ENCODE measurements at places on chromosomes 6 and 20.

- no peak for DNase-seq
Observed at GRCh38 chr6:210778-211374, 81.4 kb upstream of the DUSP22 start.

DNA sequence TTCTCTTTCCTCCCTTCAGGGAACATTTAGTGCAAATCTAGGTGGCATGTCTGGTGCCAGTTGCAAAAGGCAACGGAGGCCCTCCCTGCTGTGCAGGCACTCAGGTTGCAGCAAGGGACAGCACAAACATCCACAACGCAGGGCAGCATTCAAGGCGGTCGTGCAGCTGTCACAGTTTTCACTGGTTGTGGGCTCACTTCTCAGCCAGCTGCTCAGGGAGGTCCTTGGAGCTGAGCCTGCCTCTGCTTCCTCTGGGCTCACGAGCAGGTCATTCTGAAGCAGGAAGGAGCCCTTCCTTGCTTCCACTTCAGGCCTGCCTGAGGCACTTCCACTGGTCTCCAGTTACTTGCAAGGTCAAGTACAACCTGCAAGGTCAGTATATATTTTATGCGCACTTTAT is 3.8 kb upstream of the NPEPL1 start:
- DNase-seq: peak; percentile 2

- DNase-seq: no peak
Observed at GRCh38 chr6:32369660-32370059, 2.0 kb downstream of the TSBP1 start.

GRCh38 chr20:1895674-1896483 is 672 bp downstream of the SIRPA start:
- DNase-seq: no peak

DNA sequence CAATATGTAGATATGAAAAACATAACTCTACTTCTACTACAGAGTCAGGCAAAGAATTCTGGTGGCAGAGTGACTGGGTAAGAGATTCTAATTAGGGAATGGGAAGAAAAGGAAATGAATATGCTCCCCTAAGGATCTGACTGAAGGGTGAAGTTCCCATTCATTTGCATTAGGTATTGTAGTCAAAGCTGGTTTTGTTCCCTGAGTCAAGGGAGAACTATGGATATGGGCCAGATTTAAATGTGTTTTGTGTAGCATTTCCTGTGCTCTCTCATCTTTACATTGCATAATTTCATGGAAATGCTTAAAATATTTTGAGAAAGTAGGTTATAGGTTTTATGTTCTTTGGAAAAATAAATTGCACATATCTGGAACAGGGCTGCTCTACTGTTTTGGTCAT is 299.7 kb downstream of the BTBD3 start:
- DNase-seq: no peak

GRCh38 chr6:157688275-157688959 is 134.6 kb upstream of the SNX9 start:
- DNase-seq: no peak

- peak; percentile 68 for DNase-seq
Observed at GRCh38 chr6:31791324-31792089, 4.0 kb downstream of the VARS1 start.

GRCh38 chr6:118746825-118747174 is 95.4 kb upstream of the CEP85L start:
- no peak for DNase-seq

- DNase-seq: no peak
Observed at GRCh38 chr6:23320471-23321015, 751.2 kb downstream of the HDGFL1 start.

DNA sequence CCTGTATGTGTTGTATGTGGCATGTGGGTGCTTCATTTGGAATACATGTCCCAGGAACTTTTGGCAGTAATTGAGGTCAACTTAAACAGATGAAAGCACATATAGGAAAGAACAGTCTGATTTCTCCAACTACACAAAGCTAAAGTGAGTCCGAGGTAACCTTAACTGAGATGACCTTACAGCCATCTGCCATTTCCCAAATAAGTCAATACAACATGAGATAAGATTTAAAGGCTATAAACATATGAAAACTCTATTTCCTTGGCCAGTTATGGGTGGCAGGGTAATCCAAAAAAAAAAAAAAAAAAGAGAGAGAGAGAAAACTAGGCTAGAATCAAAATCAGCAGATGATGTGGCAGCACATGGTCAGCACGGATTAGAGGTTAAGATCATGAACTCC is 1068.3 kb downstream of the KHDRBS2 start:
- DNase-seq: no peak

- no peak for DNase-seq
Observed at GRCh38 chr6:15974817-15975216, 154.1 kb upstream of the MYLIP start.

DNA sequence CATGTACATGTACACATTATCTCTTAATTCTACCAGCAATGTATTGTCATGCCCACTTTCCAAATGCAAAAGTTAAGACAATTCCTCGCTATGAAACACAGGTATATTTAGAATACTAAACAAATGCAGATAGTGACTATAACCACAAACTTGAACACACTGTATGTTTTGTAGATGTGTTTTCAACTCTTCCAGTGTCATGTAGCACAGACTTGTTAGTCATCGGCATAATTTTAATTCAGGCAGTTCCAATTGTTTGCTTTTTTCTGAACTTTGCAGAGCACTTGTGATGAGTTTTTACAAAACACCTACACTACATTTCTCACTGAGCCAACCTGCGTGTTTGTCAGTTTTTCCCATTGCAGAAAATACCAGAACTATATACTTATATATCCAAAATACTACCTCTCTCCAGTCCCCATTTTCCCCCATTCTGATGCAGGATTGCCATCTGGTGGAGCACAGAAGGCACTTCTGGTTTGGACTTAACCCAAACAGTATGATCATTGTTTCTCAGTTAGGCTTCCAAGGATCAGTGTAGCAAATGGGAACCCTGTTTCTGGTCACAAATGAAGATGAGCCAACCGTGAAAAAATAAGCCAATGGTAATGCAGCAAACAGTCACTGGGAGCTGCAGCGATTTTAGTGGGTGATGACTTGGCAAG is 143.4 kb downstream of the ADGRB3 start:
- no peak for DNase-seq

DNA sequence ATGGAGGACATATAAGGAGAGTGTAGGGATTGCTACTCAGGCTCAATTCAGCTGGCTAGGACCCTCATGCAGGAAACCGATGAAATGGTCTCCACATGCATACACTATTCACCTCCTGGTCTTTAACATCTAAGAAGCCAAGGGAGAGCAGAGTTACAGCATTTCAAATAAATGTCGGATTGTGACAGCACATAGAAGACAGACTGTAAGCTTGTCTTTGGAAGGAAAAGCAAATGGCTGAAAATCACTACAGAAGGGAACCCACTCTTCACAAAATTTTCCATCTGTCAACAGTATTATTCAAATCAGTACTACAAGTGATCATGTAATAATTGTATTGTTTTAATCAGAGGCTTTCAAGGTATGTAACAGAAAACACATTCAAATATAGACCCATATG is 72.9 kb downstream of the ATG5 start:
- DNase-seq: no peak

DNA sequence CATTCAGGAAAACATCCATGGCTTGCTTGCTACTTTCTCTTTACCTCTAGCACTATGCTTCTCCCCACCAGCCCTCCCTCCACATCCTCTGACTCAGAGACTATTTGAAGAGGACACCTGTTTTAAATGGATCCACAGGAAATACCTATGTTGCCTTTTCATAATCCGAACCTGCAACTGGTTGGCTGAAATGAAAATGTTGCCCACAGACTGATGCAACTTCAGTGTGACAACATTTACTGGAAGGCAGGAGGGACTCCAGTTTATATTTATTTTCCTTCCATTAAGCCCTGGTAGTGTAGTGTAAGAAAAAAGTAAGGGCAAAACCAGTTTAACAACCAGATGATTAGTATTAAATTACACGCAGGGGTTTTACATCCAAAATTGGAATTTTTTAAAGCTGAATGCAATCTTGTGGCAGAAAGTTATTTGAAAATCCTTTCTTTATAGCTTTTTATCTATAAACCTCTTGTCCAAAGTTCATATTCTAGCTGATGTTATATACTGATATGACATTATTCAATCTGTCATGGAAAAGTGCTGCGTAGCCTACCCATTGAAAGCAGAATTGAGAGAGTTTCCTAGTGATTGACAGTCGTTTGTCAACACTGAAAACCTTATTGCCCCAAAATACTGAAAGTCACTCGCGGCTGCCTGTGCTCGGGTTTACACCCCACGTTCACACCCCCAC is 881 bp upstream of the AIG1 start:
- DNase-seq: peak; percentile 40

- no peak for DNase-seq
Observed at GRCh38 chr6:74320715-74321114, 624.7 kb downstream of the CD109 start.

DNA sequence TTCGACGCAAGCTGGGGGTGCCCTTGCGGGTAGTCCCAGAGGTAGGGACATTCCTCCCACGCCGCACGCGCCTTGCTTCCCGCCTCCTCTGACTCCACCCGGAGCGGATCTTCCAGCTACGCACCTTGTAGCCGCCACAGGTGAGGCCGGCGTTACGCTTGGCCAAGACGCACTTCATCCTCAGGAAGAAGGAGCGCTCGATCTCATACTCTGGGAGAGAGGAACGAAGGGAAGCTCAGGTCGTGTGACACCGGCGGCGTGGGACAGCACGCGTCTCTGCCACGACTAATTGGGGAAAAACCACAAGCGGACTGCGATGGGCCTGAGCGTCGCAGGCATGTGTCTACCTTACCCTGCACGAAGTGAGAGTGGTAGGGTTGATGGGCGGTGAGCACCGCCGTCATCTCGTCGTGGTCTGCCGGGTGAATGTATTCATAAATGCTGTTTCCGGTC is 15.5 kb downstream of the SIM1 start:
- no peak for DNase-seq
